ENCODE measurements at places on chromosomes 3 and 15.

DNA sequence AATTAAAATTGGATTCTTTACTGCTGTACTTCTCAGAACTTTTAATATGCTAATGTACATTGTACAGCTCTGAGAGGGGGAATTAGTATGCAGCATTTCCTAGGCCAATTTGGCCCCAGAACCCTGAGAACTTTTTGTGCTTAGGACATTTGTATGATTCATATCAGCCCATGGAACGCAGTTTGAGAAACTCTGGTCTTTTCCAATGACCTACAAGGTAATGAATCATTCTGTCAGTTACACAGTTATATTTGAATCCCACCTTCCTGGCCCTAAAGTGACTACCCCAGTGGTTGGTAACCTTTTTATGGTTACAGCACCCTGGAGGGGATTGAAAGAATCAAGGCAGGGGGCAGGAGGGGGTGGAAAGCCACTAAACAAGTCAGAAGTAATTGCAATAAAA is 25.6 kb upstream of the KBTBD12 start:
- no peak for DNase-seq

GRCh38 chr3:100106531-100107141 is 7.7 kb downstream of the FILIP1L start:
- DNase-seq, result no peak

DNA sequence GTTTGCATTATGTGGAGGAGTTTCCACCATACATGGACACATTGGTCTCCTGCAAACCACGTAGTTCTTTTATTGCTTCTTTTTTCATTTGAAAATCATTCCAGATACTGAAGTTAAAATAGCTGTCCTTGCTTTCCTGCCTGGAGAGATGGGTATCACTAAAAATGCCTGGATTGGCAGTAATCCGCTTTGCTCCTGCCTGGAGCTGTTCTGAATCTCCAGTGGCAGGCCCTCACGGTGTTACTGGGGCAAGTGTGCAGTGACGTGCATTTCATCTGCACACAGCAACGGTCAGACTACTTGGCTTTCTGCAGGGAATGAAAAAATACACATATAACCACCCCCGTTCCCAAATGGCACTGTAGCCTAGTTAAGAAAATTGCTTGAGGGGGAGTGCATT is 272.9 kb downstream of the IL5RA start:
- no peak for DNase-seq

DNA sequence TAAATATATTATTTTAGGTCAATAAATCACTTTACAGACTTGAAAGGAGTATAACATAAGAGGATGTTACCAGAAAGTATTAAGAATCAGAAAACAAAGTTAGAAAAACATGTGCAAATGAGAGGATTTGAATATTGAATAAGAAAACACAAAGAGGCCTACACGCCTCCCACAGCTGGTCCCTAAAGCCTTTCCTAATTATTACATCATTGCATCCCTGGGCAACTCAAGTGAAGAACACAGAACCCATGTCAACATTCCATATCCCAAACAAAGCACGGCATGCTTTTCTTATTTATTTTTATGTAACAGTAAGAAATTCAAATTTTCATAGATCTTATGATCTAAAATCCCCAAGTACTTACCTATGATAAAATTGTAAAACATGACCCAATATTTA is 61.2 kb downstream of the HERC1 start:
- no peak for DNase-seq

DNA sequence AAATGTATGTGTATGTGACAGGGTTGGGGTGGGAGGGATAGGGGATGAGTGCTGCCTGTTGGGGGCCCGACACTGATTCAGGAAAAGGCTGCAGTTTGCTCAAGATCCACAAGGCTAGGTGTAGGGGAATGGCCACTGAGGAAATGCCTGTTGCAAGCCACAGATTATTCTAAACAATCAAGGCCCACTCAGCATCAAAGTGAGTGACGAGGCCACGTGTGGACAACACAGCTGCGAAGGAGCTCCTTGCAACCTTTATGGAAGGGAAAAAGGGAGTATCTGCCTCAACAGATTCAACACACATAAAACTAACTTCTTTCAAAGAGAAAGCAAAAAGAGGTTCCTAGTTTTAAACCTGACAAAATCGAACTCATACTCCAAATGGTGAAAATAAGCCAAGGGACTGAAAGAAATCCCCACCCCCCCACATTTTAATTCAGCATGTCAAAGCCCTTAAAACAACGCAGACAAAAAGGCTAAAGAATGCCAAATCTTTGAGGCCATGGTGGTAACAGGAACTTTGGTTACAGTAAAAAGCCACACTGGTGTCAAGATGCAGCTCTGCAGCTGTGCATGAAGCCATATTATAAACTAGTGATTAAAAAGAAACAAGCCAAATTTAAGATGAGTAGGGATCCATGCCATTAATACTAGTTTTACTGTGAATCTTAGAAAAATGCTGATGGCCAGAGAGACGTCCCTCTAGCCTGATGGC is 3.6 kb downstream of the POLG start:
- no peak for DNase-seq

GRCh38 chr3:32336113-32336498 is 55.5 kb upstream of the CMTM7 start:
- no peak for DNase-seq

DNA sequence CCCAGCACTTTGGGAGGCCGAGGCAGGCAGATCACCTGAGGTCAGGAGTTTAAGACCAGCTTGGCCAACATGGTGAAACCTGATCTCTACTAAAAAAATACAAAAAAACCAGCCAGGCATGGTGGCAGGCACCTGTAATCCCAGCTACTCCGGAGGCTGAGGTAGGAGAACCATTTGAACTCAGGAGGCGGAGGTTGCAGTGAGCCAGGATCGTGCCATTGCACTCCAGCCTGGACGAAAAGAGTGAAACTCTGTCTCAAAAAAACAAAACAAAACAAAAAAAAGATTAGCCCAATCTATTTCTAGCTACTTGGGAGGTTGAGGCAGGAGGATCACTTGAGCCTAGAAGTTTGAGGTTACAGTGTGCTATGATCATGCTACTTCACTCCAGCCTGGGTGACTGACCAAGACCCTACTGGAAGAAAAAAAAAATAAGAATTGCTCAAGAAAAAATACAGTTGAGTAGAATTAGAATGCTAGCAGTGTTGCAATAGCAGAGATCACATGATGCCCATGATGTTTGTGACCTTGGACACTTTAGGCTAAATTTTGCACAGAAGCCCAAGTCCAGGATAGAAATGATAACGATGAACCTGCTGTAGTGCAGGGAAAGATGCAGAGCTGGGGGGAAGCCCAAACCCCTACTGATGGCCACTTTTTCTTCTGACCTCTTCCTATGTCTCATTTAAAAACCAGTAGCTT is 162.2 kb downstream of the LPP start:
- no peak for DNase-seq

DNA sequence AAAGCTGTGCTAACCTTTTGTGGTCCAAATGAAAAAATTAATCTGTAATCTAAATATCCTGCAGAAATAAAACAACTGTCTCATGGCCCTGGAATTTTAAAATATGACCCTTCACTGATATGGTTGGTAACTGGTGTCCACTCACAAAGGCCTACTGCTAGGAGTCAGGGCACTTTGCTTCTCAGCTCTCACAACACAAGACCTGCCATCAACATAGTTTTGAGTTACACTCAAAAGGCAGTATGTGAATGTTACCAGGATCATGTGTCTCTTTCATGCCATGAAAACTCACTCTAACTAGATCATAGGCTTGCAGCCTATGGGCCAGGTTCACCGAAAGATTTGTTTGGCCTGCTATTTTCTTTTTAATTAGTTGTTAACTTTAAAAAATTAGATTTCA is 10.0 kb upstream of the MLF1 start:
- DNase-seq, result no peak

- DNase-seq, result no peak
Measured at GRCh38 chr15:27017168-27017809, 46.3 kb downstream of the GABRG3 start.

- DNase-seq, result no peak
Measured at GRCh38 chr3:20028905-20029331, 11.3 kb upstream of the KAT2B start.

DNA sequence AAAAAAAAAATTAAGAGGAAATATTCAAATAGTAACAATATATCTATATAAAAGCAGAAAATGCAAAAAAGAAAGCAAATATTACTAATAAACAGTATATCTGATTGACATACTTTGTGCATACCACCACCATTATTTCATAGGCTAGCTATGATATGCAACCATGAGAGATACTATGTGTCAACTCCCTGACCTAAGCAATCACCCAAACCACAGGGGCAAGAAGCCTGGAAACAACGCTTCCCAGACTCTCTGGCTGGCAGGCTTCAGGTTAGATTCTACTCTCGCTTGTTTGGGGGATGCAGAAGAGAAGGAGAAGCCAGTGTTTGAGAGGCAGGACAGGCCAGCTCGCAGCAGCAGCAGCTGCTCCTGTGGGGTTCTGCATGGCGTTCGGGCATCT is 169.3 kb upstream of the TPM1 start:
- no peak for DNase-seq

DNA sequence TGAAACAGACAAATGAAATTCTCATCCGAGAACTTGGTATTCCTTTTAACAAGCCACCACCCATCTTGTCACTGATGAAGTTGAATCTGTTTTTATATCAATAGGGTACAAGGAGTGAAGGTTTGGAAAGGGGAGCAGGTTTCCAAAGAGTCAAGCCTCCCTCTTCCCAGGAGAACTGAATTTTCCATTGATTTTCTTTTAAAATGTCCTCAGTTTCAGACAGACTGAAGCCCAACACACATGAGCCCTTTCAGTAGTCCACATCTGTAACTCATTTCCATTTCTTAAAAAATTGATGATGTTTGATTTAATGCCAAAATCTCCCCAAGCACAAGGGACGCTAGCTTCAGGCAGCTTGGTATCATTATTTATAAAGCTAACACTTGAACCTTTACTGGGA is 187.7 kb downstream of the FOXB1 start:
- DNase-seq, result no peak

- no peak for DNase-seq
Measured at GRCh38 chr3:10554236-10554611, 48.8 kb upstream of the ATP2B2 start.

DNA sequence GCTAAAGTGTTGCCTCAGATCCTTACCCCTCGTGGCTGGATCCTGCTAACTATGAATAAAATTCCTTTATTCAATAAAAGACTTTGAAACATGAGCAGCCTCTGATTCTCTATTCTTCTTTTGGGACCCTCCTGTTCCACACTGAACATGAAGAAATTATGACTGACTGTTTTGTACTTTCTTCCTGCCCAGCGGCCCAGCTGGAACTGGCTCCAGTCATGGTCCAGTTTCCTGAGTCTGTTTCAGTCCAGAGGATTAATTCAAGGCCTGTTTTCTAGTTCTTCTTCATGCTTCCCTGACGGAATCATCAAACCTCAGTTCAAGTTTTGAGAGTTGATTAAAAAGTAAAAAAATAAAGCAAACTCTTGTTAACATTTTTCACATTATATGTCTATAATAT is 52.6 kb upstream of the CP start:
- DNase-seq, result no peak

DNA sequence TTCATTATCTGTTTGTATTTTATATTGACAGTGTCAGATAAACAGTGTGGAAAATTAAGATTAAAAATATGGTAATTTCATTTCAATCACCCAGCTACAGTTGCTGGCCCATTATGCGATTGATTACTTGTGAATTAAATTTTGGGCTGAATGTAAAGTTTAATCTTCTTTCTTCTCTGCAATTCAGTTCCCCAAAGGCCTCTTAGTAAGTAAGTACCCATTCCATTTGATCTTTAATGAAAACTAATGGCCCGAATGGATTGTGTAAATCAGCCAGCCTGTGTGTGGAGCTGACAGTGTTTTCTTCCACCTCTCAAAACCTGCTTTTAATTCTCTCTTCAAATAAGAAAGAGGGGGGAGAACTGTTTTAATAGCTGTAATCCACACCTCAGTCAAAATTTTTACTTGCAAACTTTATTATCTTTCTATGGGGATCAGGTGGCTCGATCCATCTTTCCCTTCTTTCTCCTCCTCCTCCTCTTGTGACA is 307.1 kb downstream of the IL20RB start:
- DNase-seq, result no peak

Measured in breast epithelium (tissue), 4 donors.